Stimulated activated CD8-positive, alpha-beta memory T cell treated with anti-CD3 and anti-CD28 coated beads, Interleukin-2, amount 100 ng/mL, for 1 hour (primary cell): ENCODE measurements at places on chromosomes 5 and 9.

GRCh38 chr5:125421006-125421405 lies 674.6 kb upstream of the ZNF608 start:
- DNase-seq, result no peak

GRCh38 chr9:69582018-69582417 lies 90.2 kb downstream of the APBA1 start:
- no peak for DNase-seq

DNA sequence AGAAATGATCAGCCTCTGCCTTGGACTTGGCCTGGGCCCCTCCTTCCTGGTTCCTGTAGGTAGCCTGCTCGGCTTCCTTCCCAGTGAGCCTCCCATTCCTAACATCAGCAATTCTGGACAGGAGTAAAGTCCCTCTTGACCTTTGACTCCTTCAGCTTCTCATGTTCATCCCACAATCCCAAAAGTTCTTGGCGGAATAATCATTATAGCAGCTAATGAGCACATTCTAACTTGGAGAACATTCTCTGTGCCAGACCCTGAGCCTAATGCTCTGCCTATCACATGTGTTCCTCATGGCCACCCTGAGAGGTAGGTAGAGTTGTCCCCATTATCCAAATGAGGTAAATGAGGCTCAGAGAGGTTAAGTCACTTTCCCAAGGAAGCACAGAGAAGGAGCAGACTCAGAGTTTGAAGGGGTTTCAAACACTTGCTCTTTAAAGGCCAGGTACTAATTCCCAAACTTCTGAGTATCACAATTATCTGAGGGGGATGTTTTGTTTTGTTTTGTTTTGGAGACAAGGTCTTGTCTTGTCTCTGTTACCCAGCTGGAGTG lies 21.2 kb downstream of the SWI5 start:
- no peak for DNase-seq

GRCh38 chr5:96928931-96929708 lies 6.8 kb upstream of the LNPEP start:
- DNase-seq, result no peak

DNA sequence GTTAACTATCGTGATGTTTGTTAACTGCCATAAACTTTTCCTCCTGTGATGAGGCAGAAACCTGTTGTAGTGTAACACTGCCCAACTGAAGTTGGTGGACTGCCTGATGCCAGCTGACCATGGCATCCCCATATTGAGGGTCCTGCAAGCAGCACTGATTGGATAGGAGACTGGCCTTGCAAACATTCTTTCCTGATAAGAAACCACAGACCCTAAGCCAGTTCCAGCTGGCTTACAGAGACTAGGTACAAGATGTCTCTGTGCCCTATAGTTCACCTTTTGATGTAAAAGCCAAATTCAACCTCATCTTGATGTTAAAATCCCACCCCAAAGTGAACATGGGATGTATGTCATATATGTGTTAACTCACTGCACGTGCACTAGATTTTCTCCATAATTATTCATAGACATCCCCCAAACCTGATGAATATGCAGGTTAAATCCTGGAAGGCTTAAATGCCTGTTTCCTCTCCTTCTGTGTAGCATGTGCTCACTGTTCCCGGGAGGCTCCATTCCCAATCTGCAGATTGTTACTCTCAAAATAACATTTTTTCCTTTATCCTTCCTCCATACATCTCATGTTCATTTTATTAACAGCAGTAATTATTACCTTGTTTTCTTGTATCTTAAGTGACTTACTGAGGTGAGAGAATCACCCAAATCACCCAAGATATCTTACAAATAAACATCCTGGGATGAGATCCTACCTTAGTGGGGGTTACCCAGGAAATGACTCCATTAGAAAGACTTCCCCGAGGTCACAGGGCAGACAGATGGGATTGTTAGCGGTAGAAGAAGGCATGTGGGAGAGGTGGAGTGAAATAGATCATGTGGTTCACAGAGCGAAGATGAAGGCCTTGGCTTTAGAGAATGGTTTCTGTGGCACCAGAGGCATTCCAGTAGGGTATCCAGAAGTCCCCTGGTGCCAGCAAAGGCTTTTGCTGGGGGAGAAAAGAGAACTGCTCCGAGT lies 566.7 kb downstream of the CCDC171 start:
- no peak for DNase-seq

GRCh38 chr5:111572561-111572960 lies 60.2 kb upstream of the STARD4 start:
- DNase-seq, result no peak

- DNase-seq, result no peak
Observed at GRCh38 chr9:127557998-127558546, 54.0 kb upstream of the STXBP1 start.

DNA sequence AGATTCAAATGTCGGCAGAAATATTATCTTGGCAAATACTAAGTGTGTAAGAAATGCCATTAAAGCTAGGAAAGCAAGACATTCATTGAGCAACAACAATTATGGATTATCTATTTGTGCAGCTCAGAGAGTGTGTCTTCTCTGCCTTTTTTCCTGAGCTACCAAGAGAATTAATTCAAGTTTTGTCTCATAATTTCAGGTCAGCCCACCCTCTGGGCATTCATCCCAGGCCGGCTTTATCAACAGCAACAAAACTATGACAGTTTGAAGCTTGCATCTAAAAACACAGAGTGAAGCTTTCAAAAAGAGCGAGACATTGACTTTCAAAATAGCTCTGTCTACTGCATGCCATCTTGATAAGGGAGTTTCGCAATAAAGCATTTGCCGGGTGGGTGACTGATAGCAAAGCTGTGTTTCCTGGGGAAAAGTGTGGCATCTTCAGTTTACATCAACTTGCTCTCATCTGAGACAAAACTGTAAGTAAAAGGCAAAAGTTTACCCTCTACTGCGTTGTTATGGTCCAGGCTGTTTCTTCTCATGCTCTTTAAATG lies 182.4 kb downstream of the IRX1 start:
- no peak for DNase-seq

DNA sequence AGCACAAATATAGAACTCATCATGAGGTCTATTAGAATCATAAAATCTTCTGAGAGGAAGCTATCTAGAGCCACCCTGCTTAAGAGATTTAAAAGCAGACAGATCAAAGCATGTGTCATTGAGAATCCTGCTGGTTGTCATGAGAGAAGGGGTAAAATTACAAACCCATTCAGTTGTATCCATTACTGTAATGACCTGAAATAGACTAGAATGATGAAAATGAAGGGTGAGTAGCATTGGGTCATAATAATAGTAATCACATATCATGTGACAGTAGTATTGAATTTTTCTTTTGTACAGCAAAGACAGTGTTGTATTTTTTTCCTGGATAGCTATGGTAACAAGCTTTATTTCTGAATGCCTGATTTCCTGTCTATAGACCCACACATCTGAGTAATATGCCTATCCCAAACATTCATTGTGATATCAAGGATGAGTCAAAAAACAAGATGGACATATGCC lies 149.0 kb downstream of the PDE4D start:
- no peak for DNase-seq

DNA sequence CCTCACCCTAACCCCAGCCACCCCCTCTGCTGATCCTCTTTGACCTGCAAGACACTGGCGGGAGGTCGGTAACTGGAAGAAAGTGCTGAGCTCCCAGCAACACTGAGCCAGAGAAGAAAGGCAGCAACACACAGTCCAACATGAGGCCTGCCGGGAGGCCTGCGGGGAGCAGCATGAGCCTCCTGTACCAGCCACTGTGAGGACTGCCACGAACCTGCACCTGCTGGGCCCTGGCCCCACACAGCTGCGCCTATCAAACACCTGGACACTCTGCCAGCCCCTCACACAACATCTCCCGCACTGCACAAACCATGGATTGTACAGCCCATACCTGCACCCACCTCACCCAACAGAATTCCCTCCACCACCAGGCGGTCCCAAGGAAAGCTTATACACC lies 18.3 kb downstream of the CAMK2A start:
- no peak for DNase-seq

GRCh38 chr5:370311-370958 lies 48.9 kb downstream of the AHRR start:
- DNase-seq, result no peak

- no peak for DNase-seq
Observed at GRCh38 chr5:118857700-118858099, 130.6 kb downstream of the DTWD2 start.

GRCh38 chr9:87601176-87601575 lies 103.5 kb downstream of the DAPK1 start:
- DNase-seq, result no peak

DNA sequence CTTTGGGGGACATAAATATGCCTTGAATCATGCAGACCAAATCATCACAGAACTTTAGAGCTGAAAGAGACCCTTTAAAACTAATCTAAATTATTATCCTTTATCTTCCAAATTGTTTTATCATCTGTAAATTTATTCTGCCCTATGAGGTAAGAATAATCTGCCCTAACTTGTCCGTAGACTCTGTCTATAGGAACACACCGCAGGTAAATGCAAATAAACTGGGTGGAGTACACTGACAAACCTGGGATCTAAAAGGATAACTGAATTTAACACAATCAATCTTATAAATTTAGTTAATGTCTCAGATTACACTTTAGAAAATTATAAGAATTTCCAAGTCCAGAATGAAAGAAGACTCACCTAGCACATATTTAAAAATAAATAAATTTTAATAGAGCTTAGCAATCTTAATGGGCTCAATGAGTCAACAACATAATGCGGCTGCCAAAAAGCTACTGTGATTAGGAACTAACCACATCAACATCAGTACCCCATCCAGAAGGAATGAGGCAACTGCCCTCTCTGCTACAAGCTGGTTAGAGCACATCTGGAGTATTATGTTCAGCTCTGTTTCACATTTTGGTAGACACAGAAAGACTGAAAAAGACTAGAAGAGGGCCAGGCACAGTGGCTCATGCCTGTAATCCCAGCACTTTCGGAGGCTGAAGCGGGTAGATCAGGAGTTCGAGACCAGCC lies 5.6 kb downstream of the MEGF9 start:
- no peak for DNase-seq

DNA sequence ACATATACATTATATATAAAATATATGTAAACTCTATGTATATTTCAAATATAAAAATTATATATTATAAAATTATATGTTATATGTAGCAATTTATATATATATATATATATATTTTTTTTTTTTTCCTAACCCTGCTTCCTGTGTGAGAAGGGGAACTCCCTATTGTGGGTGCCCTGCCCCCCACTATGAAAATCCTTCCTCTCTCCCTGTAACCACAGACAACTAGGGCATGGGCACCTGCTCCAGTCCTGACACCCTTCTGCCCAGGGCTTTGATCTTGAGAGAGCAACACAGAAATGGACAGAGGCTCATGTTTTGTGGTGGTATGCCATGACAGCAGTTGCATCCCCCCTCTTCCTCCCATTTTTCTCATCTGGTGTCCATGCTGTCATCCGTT lies 148.7 kb upstream of the IL12B start:
- no peak for DNase-seq

DNA sequence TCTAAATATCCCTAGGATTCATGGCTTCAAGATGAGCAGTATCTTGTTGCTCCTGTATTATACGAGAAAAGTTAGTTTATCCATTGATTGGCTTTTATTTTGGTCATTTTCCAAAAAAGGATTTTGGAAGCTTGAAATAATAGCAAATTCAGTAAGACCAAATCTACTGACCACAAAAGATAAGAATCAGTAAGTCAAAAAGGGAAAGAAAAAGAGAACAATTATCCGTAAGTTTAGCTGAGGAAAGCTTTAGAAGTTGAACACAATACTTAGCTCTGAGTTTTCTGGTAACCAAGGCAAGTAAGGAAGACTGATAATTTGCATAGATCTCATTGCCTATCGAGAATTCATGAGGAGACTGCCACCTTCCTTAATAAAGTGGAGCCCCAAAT lies 9.1 kb downstream of the TGFBR1 start:
- DNase-seq, result no peak

GRCh38 chr9:112772551-112772950 lies 22.0 kb downstream of the SNX30 start:
- DNase-seq, result no peak

- no peak for DNase-seq
Observed at GRCh38 chr9:32344551-32345182, 39.8 kb upstream of the ACO1 start.

GRCh38 chr5:180311216-180311615 lies 19.3 kb upstream of the MAPK9 start:
- DNase-seq, result no peak

DNA sequence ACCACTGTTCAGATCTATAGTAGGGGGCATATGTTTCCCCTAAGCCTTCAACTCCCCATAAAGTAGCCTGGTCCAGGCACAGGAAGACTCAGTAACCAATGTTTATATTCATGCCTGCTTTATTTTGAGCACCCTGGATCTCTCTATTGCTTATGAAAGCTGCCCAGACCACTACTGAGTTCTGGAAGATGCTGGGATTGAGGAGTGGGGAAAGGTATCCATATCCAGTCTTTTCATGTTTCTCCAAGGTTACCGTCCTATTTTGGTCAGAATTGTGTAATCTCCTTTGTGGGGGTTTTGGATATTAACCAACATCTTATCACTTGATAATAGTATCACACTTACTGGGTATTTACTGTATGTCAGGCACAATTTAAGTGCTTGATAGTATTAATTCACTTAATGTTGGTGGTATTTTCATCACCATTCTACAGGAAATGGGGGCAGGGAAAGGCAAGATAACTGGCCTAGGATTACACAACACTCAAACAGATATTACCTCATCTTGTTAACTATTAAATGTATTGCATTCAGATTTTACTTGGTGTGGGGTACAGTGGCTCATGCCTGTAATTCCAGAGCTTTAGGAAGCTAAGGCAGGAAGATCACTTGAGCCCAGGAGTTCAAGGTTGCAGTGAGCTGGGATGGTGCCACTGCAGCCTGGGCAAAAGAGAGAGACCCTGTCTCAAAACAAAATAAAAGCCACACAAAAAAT lies 36.3 kb downstream of the RUSC2 start:
- DNase-seq, result no peak

GRCh38 chr9:78158286-78158685 lies 77.6 kb upstream of the CEP78 start:
- no peak for DNase-seq

- no peak for DNase-seq
Observed at GRCh38 chr5:54616031-54616430, 98.5 kb downstream of the SNX18 start.

DNA sequence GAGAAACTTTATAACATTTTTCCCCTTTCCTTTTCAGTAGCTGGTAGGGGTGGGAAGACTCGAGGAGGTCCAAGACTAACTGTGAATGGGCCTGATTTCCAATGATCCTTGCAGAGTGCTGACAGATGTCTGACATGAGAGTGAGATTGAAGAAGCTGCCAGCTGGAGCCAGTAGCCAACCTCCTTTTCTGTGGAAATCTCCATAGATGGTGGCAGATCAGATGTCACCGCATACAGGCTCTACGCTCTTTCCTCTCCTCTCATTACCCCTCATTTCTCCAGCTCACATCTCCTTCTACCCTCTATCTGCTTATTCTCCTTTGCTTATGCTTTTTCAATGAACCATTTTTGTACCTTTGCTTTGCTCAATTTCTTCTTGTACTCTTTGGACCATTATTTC lies 395.2 kb upstream of the TNC start:
- DNase-seq, result no peak

- no peak for DNase-seq
Observed at GRCh38 chr5:10583663-10584572, 20.0 kb downstream of the ANKRD33B start.
